ENCODE measurements at places on chromosomes 7 and 10.
A peak's percentile ranks its signal among the peaks of the same experiment; 100 is the strongest.

DNA sequence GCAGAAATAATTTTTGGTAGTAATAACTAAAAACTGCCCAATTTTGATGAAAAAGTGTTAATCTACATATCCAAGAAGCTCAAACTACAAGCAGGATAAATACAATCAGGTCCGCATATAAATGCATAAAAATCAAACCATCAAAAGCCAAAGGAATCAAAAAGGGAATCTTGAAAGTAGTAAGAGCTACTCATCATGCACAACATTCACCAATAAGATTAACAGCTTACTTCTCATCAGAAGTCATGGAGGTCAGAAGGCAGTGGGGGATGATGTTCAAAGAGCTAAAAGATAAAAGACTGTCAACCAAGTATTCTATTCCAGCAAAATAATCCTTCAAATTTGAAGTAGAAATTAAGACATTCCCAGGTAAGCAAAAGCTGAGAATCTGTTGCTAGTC, 76.4 kb downstream of the CRPPA start:
- no peak for DNase-seq

DNA sequence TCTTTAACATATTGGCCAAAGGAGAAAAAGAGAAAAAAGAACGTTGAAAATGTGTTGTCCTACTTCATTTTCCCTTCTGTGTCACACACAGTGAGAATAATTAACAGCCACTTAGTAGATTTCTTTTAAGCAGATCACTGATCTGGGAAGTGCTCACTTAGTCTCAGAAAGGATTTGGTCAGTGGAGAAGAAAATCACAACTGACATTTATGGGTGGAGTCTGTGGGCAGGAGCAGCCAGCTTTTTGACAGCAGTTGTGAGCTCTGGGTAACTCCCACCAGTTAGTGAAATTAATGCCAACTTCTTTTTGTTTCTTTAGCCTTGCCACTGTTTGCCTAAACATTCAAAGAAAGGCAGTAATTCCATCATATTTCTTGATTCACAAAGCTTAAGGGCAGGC, 49.7 kb downstream of the CDK14 start:
- no peak for DNase-seq

- no peak for DNase-seq
Measured at GRCh38 chr10:120810298-120810697, 40.9 kb upstream of the WDR11 start.

- DNase-seq: no peak
Measured at GRCh38 chr10:9657530-9657929, 1360.1 kb upstream of the CELF2 start.

DNA sequence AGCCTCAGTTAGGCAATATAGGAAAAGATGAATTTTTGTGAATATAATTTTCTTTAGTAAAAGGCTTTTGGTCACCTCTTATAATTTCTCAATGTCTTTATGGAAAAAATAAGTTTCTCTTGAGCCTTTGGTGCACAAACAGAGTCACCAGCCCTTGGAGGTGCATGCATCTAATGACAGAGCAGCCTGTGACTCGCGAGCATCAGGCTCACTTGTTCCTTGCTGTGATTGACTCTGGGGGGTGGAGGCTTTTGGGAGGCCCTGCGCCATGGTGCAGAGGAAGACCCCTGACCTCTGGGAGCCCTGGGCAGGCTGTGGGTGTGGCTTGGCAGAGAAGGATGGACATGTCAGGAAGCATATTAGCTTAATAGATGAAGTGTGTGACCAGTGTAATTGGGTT, 60.2 kb downstream of the FIGNL1 start:
- DNase-seq: no peak

DNA sequence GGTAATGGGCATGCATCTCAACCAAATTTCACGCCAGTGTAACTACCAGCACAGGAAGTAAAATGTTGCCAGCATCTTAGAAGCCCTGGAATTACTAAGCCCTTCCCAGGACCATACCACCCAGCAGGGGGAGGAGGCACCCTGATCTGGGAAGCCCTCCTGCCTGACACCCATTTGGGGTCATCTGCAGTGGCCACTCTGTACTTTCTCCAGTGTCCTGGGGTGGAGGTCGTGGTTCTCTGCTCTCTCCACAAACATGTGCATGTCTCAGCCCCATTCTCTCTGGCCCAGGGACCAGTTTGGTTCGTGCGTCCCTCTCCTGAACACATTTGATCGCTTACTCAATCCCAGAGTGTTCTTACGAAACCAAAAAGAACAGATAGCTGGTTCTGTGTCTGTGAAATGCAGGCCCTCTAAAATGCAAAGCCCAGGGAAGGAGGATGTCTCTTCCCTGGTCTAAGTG, 9.4 kb upstream of the LRRC27 start:
- DNase-seq: no peak

GRCh38 chr10:306675-307185, 171.5 kb downstream of the ZMYND11 start:
- peak; percentile 30 for DNase-seq
